Neural progenitor cell (in vitro differentiated cells): ENCODE measurements at places on chromosomes 1 and 21. TPM values are rescaled to one million over a fixed set of nuclear protein-coding genes. Genes with fewer than 3 reads are reported as not detected.
A peak's percentile ranks its signal among the peaks of the same experiment; 100 is the strongest.

The CSMD2 gene
- total RNA-seq, result 2.6 and 3.5 TPM in 2 replicates

The IGSF9 gene
- total RNA-seq, result 3.3 and 9.1 TPM in 2 replicates

GRCh38 chr1:94792473-94793295, 27.5 kb upstream of the SLC44A3 start:
- no peak for DNase-seq

GRCh38 chr1:33255347-33256220, 708 bp upstream of the ZNF362 start:
- peak; percentile 79 for DNase-seq

DNA sequence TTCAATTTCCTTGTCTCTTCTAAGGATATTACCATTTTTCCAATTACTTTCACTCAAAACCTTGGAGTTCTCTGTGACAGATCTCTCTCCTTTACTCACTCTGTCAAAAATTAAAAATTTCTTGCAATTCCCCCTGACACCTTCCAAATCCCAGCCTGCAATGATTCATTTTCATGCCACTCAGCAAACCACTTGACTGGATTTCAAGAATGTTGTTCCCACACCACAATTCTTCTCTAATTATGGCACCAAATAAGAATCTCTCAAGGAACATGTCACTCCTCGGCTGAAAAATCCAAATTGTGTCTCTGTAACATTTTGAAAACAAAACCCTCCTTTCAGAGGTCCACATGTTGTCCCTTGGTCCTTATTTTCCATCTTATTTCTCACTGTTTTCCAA, 438.9 kb upstream of the ZP4 start:
- no peak for DNase-seq
